Caco-2 (cell line): ENCODE measurements at places on chromosomes 2 and 18. TPM values are rescaled to one million over a fixed set of nuclear protein-coding genes. Genes with fewer than 3 reads are reported as not detected.

GKN1 gene
- total RNA-seq = not detected in 2 replicates

FEV gene
- not detected in 2 replicates for total RNA-seq

NAT8 gene
- not detected in 2 replicates for total RNA-seq

CTAGE1 gene
- total RNA-seq = not detected in 2 replicates

DARS1 gene
- 90.9 and 94.9 TPM in 2 replicates for total RNA-seq

FZD7 gene
- 40.4 and 41.4 TPM in 2 replicates for total RNA-seq

GBX2 gene
- 2.1 and 2.4 TPM in 2 replicates for total RNA-seq

ABCG5 gene
- total RNA-seq = not detected in 2 replicates

ALK gene
- 0.11 TPM in 1 of 2 replicates, not detected in the other for total RNA-seq

GRCh38 chr2:2188344-2188920, 142.6 kb downstream of the MYT1L start:
- no peak for DNase-seq

DNA sequence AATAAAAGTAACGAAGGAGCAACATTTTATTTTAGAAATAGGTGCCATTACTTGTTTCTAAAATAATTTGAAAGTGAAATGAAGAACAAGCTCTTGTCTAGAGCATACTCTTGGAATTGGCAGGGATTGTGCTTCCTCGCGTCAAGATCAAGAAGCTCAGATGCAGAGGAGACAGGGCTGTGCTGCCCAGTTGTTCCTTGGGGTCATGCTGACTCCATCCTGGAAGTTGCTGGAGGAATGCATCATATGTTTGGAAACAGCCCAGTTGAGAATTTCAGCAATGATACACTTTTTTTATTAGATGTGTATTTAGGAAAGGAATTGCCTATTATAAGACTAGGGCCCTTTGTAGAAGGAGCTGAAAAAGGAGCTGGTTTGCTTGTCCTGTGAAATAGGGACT, 17.2 kb downstream of the LTBP1 start:
- no peak for DNase-seq

DNA sequence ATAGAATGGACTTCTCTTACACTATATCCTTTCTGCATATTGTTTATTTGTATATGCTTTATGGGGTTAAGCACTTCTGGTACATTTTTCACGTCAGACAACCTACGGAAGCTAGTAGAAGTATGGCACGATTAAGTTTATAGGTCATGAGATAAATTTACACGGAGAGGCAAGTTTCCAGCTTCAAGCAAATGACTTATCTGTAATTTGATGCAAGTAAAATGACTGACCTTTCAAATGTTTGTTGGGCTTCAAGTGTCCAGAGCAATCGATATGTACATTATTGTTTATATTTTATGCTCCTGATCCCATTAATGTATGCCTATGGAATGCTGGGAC, 97.5 kb upstream of the EFEMP1 start:
- no peak for DNase-seq

DNA sequence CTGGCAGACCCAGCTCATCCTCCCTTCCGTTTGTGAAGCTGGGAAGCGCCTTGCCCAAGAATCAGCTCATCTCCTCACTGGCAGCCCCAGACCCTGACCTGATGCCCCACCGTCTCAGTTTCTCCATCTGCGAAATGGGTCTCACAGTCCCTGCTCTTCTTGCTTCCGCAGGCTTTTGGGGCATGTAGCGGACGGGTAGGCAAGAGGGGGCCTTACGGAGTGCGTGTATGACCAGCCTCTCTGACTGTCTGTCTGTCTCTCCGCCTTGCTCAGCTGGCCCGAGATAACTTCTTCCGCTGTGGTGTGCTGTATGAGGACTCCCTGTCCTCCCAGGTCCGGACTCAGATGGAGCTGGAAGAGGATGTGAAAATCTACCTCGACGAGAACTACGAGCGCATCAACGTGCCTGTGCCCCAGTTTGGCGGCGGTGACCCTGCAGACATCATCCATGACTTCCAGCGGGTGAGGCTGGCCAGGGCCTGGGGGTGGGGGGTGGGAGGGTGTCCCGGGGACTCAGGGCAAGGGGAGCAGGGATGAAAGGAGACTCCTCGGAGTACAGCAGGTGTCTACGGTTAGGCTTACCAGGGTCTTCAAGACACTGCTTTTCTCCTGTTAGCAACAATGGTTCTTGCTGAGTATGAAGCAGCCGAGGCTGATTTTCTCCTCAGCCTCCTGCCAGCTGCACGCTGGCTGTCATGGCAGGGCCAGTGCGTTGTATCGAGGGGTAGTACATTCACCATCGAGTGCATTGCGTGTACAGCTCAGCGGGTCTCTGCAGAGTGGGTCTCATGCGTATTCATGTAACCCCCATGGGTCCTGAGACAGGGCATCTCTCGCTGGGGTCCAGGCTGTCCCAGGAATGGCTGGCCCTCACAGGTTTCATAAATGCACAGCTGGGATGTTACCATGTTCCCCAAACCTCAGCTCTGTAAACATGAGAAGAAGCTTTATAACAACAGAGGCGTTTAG, 10.9 kb downstream of the ITM2C start:
- no peak for DNase-seq

DNA sequence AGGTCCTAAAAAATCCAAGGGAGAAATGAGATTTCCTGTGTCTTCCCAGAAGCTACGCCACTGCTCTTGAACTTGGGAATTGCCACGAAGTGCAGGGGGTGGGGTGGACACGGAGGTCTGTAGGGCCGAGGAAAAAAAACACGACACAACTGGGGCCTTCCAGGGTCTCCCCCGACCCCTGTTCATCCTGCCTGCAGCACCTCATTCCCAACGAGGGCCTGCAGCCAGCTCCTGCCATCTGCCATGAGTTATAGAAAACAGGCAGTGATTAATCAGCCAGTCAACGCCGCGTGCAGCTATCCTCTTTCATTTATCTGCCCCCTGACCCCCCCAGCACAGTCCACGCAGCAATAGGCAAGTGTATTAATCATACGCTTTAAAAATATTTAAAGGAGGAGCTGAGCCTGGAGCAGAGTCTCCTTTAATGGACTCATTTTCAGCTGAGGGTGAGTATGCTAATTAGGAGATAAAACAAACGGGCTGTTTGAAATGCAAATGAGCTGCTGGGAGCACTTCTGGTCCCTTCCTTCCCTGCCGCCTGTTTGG, 209.9 kb downstream of the TFCP2L1 start:
- peak; percentile 97 for DNase-seq

- DNase-seq = no peak
These were observed 18.9 kb downstream of the MGAT5 start for GRCh38 chr2:134272806-134273205.

DNA sequence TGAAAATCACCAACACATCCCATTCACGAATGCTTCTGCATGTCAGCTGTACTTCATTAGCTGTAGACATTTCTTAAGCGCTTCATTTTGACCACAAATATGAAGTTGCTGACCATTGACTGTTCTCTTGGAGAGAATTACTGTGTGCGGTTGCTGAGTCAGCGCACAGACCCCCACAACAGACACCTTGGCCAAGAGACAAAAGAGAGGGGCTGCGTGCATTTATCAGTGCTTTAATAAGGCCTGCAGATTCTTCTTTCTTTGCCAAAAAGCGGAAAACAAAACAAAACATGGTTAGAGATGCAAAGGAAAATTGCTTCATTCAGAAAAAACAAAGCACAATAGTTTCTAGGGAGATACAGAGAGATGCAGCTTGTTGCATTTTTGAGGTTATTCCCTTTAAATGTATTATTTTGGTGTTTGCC, 174.7 kb downstream of the ACKR3 start:
- no peak for DNase-seq

- no peak for DNase-seq
These were observed 18.0 kb upstream of the TUBB6 start for GRCh38 chr18:12290086-12290485.

DNA sequence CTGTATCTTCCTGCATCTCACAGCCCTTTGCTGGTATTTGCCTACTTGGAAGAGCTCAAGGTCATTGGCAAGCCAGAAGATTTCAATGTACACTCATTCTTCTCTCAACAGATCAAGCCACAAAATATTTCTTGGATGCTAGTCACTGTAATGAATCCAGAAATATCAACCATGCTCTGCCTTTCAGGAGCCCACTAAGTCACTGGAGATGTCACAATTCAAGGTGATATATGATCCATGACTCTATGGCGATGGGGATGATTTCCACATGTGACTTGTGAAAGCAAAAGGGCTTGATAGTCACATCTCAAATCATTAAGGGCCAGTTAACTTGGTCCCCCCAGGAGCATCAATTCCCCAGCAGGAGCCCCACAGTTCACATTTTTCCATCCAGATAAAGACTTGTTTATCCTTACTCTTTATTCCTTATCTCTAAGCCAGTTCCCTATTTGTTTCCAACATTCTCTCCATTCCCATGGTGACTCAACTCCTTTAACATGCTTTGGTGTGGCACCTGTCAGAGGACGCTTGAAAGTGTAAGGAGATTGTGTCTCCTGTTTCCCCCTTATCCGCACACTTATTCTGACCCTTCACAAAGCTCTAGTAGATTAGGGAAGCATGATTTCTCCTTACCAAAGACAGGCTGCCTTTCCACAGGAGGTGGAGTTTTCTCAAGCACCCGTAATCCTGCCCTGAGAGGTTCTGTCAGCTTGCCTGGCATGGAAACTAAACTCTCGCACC, 15.8 kb downstream of the PKDCC start:
- DNase-seq = peak; percentile 85

DNA sequence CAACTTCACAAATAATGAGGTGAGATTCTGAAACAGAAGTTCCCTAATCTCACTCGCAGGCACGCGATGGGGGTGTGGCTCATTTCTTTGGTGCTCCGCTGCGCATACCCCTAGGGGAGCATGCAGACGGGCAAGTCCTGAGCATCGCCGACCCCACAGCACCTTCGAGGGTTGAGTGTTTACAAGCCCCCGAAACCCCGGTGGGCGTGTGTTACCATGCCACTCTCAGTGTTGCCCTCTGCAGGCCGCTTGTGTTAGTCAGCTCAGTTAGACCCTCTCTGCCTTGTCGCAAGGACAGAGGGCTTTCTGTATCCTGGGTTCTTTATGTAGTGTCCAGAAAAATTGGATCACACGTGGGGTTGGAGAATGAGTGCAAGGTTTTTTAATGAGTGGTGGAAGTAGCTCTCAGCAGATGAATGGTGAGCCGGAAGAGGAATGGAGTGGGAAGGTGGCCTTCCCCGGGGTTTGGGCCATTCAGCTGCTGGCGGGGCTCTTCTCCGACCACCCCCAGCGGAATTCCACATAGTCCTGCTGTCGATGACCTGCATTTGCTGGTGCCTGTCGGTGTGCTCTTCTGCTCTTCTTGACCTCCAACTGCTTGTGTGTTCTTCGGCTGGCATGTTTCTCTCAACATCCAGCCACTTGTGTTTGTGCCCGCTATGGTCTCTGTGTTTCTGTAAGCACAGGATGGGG, 191.3 kb downstream of the RPRM start:
- peak; percentile 3 for DNase-seq

DNA sequence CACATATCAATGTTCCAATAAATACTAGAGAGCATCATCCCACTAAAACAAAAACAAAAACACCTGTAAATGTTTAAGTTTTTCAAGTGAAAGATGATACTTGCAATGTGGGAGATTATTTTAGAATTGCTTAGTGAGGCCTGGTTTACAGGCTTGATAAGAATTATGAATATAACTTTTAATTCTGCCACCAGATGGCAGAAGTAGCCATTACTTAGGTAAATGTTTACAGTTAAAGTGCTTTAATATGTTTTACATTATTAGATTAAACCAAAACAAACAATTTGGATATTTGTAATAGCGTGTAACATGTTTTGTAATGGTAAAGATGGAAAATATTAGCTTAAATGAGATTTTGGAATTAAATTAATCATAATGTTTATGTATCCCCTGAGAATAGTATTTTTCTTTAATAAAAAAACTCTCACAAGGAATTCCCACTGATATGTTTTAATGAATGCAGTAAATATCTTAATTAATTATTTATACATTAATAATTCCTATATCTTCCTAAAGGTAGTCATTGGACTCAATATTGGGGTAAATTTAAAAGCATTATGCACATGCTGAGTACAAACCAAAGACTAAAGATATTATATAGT, 522.0 kb downstream of the SPAG16 start:
- no peak for DNase-seq

- no peak for DNase-seq
These were observed 85.0 kb upstream of the LYPD1 start for GRCh38 chr2:132754867-132755472.

- no peak for DNase-seq
These were observed 1.3 kb downstream of the NPPC start for GRCh38 chr2:231924889-231925275.

DNA sequence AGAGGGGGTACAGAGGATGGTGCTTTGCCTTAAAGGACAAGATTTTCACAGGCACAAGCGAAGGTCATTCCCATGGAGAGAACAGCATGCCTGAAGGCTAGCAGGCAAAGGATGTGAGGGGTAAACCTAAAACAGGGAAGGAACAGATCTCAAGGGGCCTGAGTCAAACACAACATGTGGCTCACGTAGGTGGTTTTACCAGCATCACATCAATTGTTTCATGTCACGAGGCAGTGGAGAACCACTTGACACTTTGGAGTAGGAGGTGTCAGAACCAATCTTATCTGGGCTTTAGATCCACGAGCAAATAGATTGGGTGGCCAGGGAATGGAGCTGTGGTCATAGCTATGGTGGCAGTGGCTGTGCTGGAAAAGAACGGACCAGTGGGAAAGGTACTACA, 8.4 kb downstream of the COX5B start:
- DNase-seq = no peak

- DNase-seq = peak; percentile 73
These were observed 111.4 kb downstream of the THNSL2 start for GRCh38 chr2:88281302-88282217.

- no peak for DNase-seq
These were observed 118.8 kb upstream of the CDH19 start for GRCh38 chr18:66722671-66723070.

DNA sequence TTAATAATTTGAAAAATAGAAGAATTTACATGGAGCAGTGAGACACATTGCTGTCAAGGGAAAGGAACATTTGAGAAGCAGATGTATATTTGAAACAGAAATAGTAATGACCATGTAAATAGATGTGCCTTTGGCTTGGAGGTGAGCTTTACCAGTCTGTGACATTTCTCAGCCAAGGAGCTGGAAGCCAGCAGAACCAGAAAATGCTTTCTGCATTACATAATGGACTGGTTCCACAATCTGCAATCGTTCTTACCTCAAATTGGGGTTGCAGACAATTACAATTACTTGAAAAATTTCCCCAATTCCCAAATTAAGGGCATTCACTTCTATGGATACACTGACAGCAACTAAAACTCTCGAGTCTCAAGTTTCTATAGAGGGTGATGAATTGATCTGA, 59.7 kb downstream of the HNMT start:
- no peak for DNase-seq

GRCh38 chr2:162084536-162084935, 10.5 kb upstream of the DPP4 start:
- DNase-seq = no peak

GRCh38 chr2:177002983-177003382, 209.6 kb upstream of the HNRNPA3 start:
- DNase-seq = no peak
